Uterus (tissue), 4 donors: ENCODE measurements at places on chromosomes 6 and 20. TPM values are rescaled to one million over a fixed set of nuclear protein-coding genes. Genes with fewer than 3 reads are reported as not detected.

SEMG1 gene
- total RNA-seq = not detected

TTLL9 gene
- 2.9 TPM for total RNA-seq

SAMD3 gene
- 4.1 TPM for total RNA-seq

CAGE1 gene
- not detected for total RNA-seq

XKR7 gene
- total RNA-seq = not detected

NHSL1 gene
- total RNA-seq = 6.9 TPM

DNAH8 gene
- total RNA-seq = 0.69 TPM

- DNase-seq = no peak
- H3K4me3 ChIP-seq = no peak overlapping the region
- H3K27ac ChIP-seq = no peak overlapping the region
- H3K27me3 ChIP-seq = no peaks in the 10 kb centered on the region
- H3K36me3 ChIP-seq = no peaks in the 10 kb centered on the region
- no peaks in the 10 kb centered on the region for H3K4me1 ChIP-seq
Observed at GRCh38 chr6:152308306-152308705, 328.9 kb downstream of the SYNE1 start.

GRCh38 chr20:57736738-57737347, 27.0 kb upstream of the PMEPA1 start:
- no peaks in the 10 kb centered on the region for H3K36me3 ChIP-seq
- H3K27me3 ChIP-seq = no peaks in the 10 kb centered on the region
- no peaks in the 10 kb centered on the region for H3K4me1 ChIP-seq
- no peak overlapping the region for H3K4me3 ChIP-seq

DNA sequence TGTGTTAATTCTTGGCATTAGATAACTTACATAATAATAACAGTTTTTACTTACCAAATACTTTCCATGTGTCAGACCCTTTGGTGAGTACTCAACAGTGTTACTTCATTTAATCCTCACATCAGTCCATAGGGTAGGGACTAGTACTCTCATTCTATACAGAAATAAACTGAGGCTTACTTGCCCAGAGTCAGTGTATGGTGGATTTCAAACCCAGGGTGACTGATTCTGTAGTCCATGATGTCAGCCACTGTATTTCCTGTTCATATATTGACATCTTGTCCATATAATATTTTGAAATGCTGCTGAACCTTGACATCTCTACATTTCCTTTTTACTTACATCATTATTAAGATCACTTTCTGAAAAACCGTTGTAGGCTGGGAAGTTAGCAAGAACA, 2.5 kb upstream of the PNLDC1 start:
- H3K4me1 ChIP-seq = peaks cover 6% of the 10 kb centered on the region
- no peak overlapping the region for H3K27ac ChIP-seq
- DNase-seq = no peak
- no peaks in the 10 kb centered on the region for H3K36me3 ChIP-seq

DNA sequence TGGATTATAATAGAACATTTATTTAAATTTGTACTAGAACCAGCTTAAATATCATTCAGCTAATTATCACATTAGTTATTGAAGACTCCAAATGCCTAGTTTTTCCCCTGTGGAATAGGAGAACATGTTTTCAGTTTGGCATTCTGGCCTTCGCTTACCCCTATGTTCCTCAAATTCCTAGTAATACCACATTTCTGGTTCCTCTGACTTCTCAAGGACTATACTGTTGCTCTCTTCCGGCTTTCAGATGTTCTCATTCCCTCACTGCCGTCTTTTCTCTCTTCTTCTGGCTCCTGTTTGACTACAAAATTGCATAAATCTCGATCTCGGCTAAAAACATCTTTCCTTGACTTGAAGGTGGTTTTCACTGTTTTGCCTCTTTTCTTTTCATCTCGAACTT, 71.8 kb upstream of the KHDRBS2 start:
- no peaks in the 10 kb centered on the region for H3K4me1 ChIP-seq
- DNase-seq = no peak
- no peak overlapping the region for H3K27ac ChIP-seq
- H3K36me3 ChIP-seq = no peaks in the 10 kb centered on the region
- no peaks in the 10 kb centered on the region for H3K27me3 ChIP-seq

- no peak overlapping the region for H3K4me3 ChIP-seq
- no peaks in the 10 kb centered on the region for H3K36me3 ChIP-seq
- no peak overlapping the region for H3K27ac ChIP-seq
- no peaks in the 10 kb centered on the region for H3K27me3 ChIP-seq
- H3K4me1 ChIP-seq = peaks cover 5% of the 10 kb centered on the region
Observed at GRCh38 chr20:63106108-63106764, 99.5 kb upstream of the BHLHE23 start.

DNA sequence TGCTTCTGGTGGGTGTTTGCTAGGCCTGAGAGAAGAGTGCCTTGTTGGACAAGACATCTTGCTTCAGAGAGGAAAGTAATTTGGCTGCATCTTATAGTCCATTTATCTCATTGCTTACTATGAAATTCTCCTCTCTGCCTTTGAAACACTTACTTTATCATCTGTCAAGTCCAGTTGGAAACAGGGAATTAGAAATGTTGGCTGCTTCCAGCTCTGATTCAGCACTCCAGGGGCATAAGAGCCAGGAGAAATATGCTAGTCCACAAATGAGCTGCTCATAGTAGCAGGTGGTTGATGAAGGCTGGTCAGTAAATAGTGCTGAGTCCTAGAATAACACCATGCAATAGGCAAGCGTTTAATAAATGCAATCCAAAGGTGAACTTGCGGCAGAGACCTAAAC, 227.1 kb downstream of the SLC35F1 start:
- no peak for DNase-seq
- H3K27ac ChIP-seq = no peak overlapping the region
- no peak overlapping the region for H3K4me3 ChIP-seq
- no peaks in the 10 kb centered on the region for H3K36me3 ChIP-seq
- no peaks in the 10 kb centered on the region for H3K4me1 ChIP-seq
- H3K27me3 ChIP-seq = no peaks in the 10 kb centered on the region

DNA sequence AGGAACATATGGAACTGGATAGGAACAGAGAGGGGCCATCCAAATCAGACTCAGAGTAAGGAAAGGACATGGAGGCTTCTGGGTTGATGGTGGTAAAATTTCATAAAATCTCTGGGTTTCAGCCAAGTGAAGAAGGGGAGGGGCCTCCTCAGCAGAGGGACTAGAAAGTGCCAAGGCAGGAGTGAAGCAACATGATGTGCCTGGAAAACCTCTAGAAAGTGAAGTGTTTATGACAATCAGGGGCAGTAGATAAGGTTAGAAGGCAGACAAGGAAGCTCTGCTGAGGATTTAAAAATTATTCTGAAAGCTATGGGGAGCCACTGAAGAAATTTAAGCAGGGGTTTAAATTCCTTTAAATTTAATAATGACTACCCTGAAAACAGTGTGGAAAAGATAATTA, 126.0 kb upstream of the TENT5A start:
- no peaks in the 10 kb centered on the region for H3K36me3 ChIP-seq
- DNase-seq = no peak
- H3K27me3 ChIP-seq = no peaks in the 10 kb centered on the region
- no peak overlapping the region for H3K4me3 ChIP-seq
- no peak overlapping the region for H3K27ac ChIP-seq
- no peaks in the 10 kb centered on the region for H3K4me1 ChIP-seq

DNA sequence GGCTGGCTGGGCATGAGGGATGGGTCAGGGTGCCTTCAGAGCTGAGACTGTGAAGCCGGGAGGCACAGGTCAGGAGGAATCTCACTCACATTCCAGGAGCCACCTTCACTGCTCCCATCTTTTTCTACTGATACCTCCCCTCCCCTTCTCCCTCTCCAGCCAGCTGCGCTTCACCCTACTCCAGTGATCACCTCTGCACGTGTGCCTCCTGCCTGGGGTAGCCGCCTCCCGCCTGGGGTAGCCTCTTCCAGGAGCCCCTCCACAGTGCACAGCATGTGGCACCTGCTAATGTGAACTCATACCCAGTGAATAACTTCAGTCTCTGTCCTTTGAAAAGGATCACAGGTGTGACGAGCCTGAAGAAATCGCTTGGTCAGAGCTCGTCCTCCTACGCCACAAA, 232.6 kb downstream of the TMEM242 start:
- no peak for DNase-seq
- H3K4me3 ChIP-seq = no peak overlapping the region
- no peaks in the 10 kb centered on the region for H3K27me3 ChIP-seq
- no peaks in the 10 kb centered on the region for H3K36me3 ChIP-seq

DNA sequence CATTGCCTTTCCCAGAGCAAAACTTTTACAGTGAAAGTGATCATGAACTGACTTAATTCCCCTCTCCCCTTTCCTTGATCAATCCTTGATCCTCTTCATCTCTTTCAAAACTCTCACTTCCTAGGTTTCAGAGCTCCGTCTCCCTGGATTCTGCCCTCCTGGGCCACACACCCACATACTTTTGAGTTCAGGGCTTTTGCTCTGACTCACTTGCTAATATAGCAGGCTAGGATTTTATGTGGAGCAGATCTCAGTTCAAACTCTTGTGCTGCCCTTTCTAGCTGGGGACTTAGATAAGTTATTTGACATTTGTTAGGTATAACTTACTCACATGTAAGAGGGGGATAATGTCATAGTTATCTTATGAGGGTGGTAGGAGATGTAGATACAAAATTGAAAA, 109.1 kb upstream of the MLIP start:
- H3K27ac ChIP-seq = no peak overlapping the region
- H3K36me3 ChIP-seq = no peaks in the 10 kb centered on the region
- no peak overlapping the region for H3K4me3 ChIP-seq
- no peaks in the 10 kb centered on the region for H3K4me1 ChIP-seq
- H3K27me3 ChIP-seq = no peaks in the 10 kb centered on the region

DNA sequence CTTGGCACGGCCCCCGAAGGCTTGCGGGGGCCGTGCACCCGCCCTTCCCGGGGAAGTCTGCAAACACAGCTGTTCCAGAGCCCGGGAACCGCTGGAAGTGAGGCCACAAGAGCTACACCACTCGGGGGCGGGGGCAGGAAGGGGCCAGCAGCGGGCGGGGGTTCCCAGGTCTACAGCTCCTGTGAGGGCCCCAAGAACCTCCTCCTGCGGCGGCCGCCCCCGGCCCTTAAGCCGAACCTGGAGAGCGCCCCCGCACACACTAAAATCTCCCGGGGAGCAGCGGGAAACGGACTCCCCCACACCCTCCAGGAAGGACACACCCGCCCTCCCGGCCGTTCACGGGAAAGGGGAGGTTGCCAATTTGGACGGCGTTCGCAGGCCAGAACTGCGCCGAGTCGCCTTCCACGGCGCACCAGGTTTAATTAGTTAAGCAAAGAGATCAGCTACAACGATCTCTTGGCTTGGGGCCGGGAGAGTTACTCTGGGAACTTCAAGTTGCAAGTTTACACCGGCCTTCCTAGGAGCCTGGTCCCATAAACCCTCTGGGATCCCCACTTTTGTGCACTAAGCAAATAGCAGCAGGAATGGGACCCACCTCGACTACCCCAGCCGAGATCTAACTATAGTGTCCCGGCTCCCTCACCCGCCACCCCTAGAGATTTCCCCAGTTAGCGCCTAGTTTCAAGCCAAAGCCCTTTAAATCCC, 1.7 kb downstream of the JAG1 start:
- H3K27ac ChIP-seq = peak overlapping the region; percentile 100
- peak; percentile 80 for DNase-seq
- peak overlapping the region; percentile 88 for H3K4me3 ChIP-seq
- H3K36me3 ChIP-seq = no peaks in the 10 kb centered on the region
- H3K27me3 ChIP-seq = no peaks in the 10 kb centered on the region

DNA sequence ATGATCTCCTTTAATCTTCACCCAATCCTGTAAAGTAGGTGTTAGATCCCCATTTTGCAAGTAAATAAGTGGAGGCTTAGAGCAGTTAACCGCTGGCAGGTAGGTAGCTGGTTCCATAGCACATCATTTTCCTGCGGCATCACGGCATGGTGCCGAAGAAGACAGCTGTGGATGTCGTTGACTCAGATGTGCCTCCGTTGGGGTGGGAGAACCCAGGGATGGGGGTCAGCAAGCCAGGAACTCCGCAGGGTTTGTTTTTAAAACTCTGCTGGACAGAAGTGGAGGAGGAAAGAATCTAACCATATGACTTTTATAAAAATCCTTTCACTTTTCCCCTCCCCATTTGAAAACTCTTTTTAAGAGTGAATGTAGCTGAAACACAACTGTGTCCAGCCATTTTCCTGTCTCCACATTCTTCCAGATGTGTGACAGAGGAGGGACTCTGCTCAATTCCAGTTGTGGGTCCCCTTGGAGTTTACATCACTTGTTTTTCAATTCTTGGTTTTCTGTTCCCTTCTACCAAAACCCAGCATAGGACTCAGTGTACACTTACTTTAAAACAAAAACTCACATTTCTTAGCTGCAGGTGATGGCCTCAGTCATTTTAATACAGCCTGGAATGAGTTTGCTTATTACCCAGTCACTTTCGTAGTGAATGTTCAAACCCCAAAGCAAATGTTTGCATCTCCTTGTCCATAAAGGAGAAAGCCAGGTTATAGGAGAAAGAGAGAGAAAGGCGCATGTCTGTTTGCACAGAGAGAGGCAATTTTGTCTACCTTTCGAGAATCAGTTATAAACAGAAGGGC, 27.6 kb upstream of the PI16 start:
- H3K27me3 ChIP-seq = no peaks in the 10 kb centered on the region
- no peaks in the 10 kb centered on the region for H3K4me1 ChIP-seq
- no peak overlapping the region for H3K4me3 ChIP-seq
- no peaks in the 10 kb centered on the region for H3K36me3 ChIP-seq
- H3K27ac ChIP-seq = peak overlapping the region; percentile 49

- H3K27ac ChIP-seq = no peak overlapping the region
- no peaks in the 10 kb centered on the region for H3K27me3 ChIP-seq
- no peaks in the 10 kb centered on the region for H3K4me1 ChIP-seq
- H3K4me3 ChIP-seq = no peak overlapping the region
Observed at GRCh38 chr6:37176268-37177076, 6.5 kb downstream of the PIM1 start.

DNA sequence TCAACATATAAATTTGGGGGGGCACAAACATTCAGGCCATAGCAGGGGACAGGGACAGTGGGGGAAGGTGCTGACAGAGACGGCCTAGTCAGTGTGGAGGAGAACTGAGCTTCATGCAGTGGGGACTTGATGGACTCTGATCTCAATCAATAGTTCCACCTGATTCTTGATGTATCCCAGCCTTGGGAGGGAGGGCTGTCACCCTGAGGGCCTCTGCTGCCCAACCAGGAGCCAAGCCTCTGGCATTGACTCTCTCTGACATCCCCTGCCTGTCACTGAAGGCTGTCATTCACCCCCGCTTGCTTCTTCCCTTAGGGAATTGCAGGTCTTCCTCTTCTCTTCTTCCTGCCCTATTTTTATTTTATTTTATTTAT, 180.6 kb upstream of the TAB2 start:
- no peaks in the 10 kb centered on the region for H3K27me3 ChIP-seq
- no peak overlapping the region for H3K27ac ChIP-seq
- H3K4me1 ChIP-seq = no peaks in the 10 kb centered on the region
- H3K4me3 ChIP-seq = no peak overlapping the region
- H3K36me3 ChIP-seq = no peaks in the 10 kb centered on the region
- DNase-seq = no peak

DNA sequence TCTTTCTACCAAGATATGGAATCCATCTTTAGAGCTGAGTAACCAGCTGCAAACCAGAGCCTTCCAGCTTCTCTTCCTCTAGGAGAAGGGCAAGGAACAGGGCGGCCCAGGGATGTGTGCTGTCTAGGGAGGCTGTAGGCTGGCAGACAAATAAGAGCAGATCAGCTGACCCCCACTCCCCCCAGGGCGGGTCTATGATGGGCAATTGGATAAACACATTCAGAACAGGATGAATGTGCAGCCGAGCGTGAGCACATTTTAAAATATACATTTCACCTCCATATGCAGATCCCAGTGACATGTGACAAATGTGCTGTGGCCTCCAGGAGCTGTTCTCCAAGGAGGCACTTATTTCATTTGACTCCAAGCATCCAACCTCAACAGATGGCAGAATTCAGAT, 580.1 kb downstream of the PTPRT start:
- H3K4me3 ChIP-seq = no peak overlapping the region
- H3K27me3 ChIP-seq = no peaks in the 10 kb centered on the region
- no peaks in the 10 kb centered on the region for H3K36me3 ChIP-seq
- H3K27ac ChIP-seq = no peak overlapping the region
- DNase-seq = no peak
